A549 treated with Hydrocortisone at 1 μM for 4 hours (cell line): ENCODE measurements at places on chromosomes 7 and 10. TPM values are rescaled to one million over a fixed set of nuclear protein-coding genes. Genes with fewer than 3 reads are reported as not detected.

The ARHGAP22 gene
- total RNA-seq: 3.5 to 4.0 TPM (median 3.7 TPM) in 5 replicates

The FKBP6 gene
- total RNA-seq: not detected in 5 replicates

The SCD gene
- total RNA-seq: 128 to 195 TPM (median 161 TPM) in 5 replicates

The CDH23 gene
- 1.9 to 3.1 TPM (median 2.2 TPM) in 5 replicates for total RNA-seq

The SLF2 gene
- total RNA-seq: 8.0 to 10.8 TPM (median 9.5 TPM) in 5 replicates

The TAS2R41 gene
- not detected in 5 replicates for total RNA-seq

The AKR1C2 gene
- 3,555 to 4,056 TPM (median 3,746 TPM) in 5 replicates for total RNA-seq

The UCMA gene
- total RNA-seq: not detected in 5 replicates

The LRRN3 gene
- total RNA-seq: 0.05 TPM in 1 of 5 replicates, not detected in the others

The ANKRD61 gene
- total RNA-seq: 0.53 to 0.84 TPM (median 0.72 TPM) in 5 replicates

The THNSL1 gene
- total RNA-seq: 3.6 to 4.8 TPM (median 4.3 TPM) in 5 replicates

The SUGCT gene
- 0.58 to 1.4 TPM (median 0.73 TPM) in 5 replicates for total RNA-seq

The HDAC9 gene
- total RNA-seq: 0.09 to 0.25 TPM (median 0.14 TPM) in 5 replicates

The CYP3A5 gene
- 1.5 to 2.2 TPM (median 1.8 TPM) in 5 replicates for total RNA-seq

The FAM131B gene
- 0.23 to 0.50 TPM (median 0.39 TPM) in 5 replicates for total RNA-seq

The TRIP6 gene
- 43.8 to 55.0 TPM (median 51.5 TPM) in 5 replicates for total RNA-seq

The SPAM1 gene
- total RNA-seq: not detected in 5 replicates
